ENCODE measurements at places on chromosomes 5 and 9.

- DNase-seq = no peak
Observed at GRCh38 chr5:35518104-35518503, 99.6 kb upstream of the SPEF2 start.

DNA sequence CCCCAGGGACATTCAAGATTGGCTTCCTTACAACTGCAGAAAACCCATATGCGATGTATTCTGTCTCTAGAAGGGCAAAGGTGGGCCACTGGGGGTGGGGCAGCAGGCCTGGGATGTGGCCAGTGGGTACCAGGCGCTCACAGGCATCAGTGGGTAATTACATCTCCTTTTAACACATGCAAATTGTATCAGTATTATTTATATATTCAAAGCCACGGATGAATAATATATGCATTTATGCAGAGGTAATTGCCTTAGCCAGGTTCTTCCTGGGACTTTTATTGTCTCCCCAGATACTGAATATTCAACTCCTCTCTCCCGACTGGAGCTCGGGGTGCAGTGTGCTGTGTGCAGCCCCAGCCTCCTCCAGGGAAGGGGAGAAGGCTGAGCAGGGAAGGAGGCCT is 109.4 kb upstream of the MVB12B start:
- no peak for DNase-seq

GRCh38 chr9:128005923-128006322 is 25.1 kb upstream of the EEIG1 start:
- no peak for DNase-seq

DNA sequence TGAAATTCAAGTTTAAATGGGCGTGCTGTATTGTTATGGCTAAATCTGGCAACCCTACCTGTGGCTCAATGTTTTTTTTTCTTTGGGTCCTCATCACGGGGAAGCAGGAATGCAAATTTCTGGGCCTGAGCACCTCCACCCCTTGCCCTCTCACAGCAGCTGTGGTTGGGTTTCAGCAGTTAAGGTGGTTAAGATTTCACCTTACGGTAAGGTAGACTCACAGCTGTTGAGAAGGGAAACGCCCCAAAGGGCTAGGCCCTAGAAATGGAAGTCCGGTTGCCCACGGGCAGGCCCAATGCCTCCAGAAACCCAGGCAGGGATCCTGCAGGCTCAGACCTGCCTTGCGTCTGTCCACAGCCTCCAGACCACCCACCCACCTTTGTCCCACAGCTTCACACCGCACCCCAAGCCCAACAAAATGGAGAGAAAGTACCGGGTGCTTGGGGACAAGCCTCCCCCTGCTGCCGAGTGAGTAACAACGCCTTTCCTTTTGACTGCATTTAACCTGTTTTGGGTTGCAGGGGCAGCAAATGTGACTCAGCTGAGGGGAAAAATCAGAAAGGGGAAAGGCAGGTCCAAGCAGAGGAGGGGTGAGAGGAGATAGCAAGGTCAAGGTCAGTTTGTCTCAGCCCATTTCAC is 48.1 kb upstream of the TDRD7 start:
- no peak for DNase-seq

DNA sequence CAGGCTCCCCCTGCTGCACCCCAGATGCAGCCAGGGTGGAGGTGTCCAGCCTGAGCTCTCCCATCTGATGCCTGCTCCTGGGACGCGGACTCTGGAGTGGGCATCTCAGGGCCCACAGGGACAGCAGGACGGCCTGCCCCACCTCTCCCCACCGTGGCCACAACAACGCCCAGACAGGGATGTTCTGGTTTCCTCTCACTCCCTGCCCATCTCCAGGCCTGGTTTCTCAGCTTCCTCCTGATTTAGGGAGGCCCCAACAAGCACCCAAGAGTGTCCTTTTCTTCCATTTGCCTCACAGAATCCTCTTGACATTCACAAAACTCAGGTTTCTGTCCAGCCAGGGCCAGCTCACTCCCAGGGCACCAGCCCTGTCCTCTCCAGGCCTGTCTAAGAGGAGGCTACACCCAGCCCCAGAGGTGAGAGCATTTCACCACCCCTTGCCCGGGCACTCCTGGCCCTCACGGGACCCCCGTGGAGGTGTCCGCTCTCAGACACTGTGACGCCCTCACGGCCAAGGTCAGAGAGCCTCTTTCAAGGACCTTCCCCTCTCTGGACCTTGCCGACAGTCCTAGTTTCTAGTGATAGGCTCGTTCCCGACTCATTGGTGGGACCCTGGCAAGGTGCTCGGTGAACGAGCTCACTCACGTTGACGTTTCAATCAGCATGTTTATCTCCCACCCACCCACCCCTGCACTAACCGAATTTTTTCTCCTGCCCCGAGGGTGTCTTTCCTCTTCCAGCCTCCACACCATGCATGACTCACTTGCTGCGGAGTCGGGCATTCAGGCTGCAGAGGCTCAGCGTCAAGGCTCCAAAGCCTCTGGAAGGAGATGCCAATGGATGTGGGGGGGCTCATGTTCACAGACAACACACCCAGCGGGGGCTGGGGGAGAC is 62.0 kb upstream of the UNC5A start:
- DNase-seq = no peak

DNA sequence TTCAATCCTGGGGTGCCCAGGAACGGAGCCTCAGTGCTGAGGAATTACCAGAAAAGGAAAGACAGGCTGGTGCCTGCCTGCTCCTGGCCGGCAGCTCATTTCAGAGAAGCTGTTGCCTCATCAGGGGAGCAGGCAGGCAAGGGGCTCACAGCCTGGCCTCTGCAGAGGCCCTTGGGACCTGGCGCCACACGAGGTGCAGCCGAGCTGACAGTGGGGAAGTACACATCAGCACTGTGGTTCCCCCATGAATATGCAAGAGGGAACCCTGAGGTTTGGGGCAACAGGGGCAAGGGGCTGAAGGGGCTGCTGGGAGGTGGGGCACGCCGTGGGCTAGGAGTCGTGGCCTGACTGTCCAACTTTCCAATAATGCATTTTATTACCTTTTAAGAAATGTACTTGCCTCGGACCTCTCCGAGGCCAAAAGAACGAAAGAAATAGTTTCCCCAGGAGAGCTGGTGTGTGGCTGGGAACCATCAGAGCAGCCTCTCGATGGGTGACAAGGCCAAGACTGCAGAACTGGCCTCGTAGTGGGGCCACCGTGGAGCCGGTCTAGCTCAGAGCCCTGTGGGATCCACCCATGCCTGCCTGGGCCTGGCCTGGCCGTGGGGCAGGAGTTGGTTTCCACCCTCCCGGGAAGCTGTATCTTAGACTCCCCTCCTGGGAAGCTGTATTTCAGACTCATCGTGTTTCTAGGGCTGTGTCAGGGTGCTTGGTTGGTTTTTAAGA is 198.6 kb downstream of the PAX5 start:
- no peak for DNase-seq

DNA sequence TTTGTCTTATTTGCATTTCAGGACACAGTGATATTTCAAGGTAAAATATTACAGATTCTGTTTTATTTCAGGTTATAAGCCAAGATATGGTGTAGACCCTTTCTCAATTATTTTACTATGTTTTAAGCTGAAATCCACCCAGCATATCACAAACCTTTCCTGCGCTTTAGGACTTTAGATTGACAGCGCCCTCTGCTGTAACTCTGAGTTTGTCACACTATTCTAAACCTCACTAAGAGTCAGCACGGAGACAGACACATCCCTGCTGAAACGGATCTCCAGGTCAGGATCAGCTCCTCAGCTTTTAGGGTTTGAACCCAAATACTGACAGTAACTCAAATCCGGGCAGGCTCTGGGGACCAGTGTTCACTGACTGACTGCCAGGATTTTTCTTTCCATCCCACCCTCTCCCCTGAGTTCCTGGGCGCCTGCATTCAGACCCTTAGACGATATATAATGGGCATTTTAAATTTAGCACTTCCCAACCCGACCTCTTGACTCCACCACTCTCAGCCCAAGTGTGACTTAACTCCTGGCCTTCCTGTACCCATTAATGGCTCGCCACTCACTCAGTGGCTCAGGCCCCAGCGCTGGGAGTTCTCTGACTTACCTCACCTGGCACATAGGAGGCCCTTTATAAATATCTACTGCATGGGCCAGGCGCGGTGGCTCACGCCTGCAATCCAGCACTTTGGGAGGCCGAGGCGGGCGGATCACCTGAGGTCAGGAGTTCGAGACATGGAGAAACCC is 33.5 kb downstream of the TLX3 start:
- DNase-seq = peak; percentile 40

DNA sequence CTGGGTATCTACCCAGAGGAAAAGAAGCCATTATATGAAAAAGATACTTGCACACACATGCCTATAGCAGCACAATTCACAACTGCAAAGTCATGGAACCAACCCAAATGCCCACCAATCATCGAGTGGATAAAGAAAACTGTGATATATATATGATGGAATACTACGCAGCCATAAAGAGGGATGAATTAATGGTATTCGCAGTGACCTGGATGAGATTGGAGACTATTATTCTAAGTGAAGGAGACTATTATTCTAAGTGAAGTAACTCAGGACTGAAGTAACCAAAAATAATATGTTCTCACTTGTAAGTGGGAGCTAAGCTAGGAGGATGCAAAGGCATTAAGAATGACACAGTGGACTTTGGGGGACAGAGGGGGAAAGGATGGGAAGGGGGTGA is 30.0 kb upstream of the GABBR2 start:
- no peak for DNase-seq

DNA sequence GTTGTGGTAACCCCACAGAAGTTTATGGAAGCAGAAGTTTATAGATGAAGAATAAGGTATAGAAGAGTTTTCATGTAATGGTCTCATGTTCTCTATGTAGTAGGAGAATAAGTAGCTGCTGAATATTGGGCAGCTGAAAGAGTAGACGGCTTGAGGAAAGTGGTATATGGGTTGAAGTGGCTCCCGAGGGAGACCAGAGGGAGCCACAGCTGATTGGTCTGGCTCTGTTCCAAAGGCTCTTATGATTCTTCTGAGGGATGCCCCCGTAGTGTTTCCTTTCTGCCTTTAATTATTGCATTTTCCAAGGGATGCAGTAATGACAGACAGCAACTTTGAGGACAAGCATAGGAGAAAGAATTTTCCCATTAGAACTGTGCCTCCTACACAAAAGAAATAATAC is 30.1 kb upstream of the TENT2 start:
- DNase-seq = no peak

- no peak for DNase-seq
Observed at GRCh38 chr9:127634698-127635097, 22.6 kb downstream of the STXBP1 start.

DNA sequence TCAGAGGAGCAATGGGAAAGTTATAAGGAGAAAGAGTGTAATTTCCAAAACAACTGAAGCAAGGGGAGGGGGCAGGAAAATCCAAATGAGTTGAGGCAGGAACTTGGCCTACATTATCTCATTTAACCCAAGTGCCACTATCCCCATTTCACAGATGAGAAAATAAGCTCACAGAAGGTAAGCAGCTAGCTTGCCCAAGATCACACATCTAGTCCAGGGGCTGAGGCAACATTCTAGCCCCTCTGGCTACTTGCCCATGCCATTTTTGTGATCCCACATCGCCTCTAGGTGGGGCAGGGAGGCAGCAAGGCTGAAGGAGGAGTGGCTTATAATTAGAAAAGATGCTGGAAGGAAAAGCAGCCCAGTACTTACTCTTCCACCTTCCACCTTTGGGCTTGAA is 2.6 kb upstream of the PSIP1 start:
- peak; percentile 16 for DNase-seq

- no peak for DNase-seq
Observed at GRCh38 chr5:158058208-158059120, 199.5 kb upstream of the CLINT1 start.

GRCh38 chr5:142722146-142722545 is 36.3 kb upstream of the FGF1 start:
- no peak for DNase-seq

DNA sequence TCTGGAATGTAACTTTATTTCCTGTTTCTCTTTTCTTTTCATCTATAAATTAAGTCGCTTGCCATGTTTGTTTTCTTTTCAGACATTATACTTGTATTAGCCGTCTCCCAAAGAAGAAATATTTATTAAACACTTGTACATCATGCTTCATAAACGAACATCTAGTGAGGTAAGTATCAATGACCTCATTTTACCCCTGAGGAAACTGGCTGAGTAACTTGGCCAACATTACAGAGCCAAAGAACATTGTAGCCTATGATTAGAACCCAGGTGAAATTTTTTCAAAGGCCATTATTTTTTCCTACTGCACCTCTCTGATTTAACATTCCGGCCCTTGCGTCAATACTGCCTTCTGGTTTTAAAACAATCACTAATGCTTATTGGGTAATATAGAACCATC is 4.2 kb downstream of the FREM1 start:
- no peak for DNase-seq

DNA sequence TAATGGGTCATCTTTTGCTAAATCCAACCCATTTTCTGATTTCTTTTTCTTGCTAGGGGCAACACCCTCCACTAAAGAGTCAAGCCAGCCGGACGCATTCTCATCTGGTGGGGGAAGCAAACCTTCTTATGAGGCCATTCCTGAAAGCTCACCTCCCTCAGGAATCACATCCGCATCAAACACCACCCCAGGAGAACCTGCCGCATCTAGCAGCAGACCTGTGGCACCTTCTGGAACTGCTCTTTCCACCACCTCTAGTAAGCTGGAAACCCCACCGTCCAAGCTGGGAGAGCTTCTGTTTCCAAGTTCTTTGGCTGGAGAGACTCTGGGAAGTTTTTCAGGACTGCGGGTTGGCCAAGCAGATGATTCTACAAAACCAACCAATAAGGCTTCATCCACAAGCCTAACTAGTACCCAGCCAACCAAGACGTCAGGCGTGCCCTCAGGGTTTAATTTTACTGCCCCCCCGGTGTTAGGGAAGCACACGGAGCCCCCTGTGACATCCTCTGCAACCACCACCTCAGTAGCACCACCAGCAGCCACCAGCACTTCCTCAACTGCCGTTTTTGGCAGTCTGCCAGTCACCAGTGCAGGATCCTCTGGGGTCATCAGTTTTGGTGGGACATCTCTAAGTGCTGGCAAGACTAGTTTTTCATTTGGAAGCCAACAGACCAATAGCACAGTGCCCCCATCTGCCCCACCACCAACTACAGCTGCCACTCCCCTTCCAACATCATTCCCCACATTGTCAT is 72.0 kb downstream of the NUP214 start:
- no peak for DNase-seq

Measured in activated CD4-positive, alpha-beta memory T cell treated with anti-CD3 and anti-CD28 coated beads for 36 hours (primary cell).